ENCODE measurements at places on chromosomes 2 and 18.

DNA sequence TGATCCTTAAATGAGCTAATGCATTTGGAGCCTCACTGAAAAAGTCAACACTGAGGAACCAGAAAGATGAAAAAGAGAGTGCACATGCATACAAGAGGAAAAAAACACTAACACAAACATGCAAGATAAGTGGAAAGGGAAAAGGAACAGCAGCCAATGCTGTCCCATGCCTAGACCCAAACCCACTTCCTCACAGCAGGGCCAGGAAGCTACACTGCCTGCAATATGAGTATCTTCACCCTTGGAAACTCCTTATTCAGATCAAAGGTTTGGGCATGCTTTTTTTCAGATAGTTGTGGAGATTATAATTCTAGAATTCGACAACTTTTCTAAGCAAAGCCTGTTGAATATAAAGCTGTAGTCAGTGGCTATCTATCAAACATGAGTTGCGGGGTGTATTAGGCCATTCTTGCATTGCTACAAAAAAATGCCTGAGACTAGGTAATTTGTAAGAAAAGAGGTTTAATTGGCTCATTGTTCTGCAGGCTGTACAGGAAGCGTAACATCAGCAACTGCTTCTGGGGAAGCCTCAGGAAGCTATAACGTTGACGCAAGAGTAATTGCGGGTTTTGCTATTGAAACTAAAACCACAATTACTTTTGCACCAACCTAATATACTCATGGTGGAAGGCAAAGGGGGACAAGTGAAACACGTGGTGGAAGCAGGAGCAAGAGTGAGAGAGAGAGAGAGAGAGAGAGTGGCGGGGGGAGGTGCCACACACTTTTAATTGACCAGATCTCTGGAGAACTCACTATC is 138.2 kb downstream of the MBD2 start:
- DNase-seq, result no peak

GRCh38 chr2:56117764-56118163 is 66.0 kb upstream of the CCDC85A start:
- DNase-seq, result no peak

GRCh38 chr2:238336151-238336550 is 15.8 kb downstream of the TRAF3IP1 start:
- no peak for DNase-seq

- no peak for DNase-seq
Observed at GRCh38 chr2:88179228-88179679, 9.1 kb downstream of the THNSL2 start.

GRCh38 chr2:36834731-36835524 is 131.4 kb downstream of the STRN start:
- no peak for DNase-seq

DNA sequence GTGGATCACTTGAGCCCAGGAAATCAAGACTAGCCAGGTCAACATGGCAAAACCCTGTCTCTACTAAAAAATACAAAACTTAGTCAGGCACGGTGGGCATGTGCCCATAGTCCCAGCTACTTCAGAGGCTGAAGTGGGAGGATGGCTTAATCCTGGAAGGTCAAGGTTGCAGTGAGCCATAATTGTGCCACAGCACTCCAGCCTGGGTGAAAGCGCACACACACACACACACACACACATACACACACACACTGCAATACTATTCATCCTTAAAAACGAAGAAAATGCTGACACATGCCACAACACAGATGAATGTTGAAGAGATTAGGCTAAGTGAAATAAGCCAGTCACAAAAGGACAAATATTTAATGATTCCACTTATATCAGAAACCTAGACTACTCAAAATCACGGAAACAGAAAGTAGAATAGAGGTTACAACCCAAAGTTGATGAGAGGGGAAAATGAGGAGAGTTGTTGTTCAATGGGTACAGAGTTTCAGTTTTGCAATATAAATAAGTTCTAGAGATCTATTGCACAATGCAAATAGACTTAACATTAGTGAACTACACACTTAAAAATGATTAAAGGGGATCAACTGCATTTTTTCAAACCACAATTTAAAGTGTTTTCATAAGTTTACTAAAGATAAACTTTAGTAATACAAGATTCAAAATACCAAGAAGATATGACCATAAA is 114.5 kb downstream of the USP34 start:
- DNase-seq, result no peak

- DNase-seq, result no peak
Observed at GRCh38 chr18:2425426-2426317, 145.6 kb downstream of the METTL4 start.

GRCh38 chr2:233915128-233915527 is 2.0 kb upstream of the TRPM8 start:
- no peak for DNase-seq

- no peak for DNase-seq
Observed at GRCh38 chr2:112194482-112194881, 56.3 kb downstream of the FBLN7 start.

GRCh38 chr2:239596253-239596652 is 195.4 kb upstream of the HDAC4 start:
- no peak for DNase-seq

GRCh38 chr2:134137182-134137611 is 116.7 kb upstream of the MGAT5 start:
- DNase-seq, result no peak

- no peak for DNase-seq
Observed at GRCh38 chr2:113376913-113377445, 60.5 kb upstream of the ZNG1B start.

GRCh38 chr2:70513738-70514137 is 39.9 kb downstream of the TGFA start:
- no peak for DNase-seq

DNA sequence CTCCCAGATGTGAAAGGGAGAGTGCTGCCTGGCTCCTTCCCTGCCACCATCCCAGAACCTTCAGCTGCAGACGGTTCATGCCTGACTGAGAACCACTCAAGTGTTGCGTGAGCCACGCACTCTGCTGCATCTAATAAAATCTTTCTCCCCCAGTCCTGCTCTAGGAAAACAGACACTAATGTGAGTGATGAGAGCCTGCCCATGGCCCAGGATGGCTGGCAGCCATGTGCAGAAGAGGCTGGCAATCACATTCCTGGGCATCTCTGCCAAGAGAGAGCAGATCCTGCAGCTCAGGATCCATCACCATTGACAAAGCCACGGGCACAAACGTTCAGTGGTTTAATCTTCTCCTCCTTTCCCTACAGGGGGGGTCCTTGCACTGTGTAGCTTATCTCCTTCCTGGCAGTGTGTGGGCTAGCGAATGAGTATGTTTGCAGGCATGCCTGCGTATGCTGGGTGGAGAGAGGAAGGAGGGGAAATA is 477.5 kb downstream of the SLC4A3 start:
- DNase-seq, result no peak

- no peak for DNase-seq
Observed at GRCh38 chr2:182144776-182145165, 159.1 kb downstream of the PPP1R1C start.

GRCh38 chr2:18132697-18133096 is 254.2 kb downstream of the KCNS3 start:
- no peak for DNase-seq

DNA sequence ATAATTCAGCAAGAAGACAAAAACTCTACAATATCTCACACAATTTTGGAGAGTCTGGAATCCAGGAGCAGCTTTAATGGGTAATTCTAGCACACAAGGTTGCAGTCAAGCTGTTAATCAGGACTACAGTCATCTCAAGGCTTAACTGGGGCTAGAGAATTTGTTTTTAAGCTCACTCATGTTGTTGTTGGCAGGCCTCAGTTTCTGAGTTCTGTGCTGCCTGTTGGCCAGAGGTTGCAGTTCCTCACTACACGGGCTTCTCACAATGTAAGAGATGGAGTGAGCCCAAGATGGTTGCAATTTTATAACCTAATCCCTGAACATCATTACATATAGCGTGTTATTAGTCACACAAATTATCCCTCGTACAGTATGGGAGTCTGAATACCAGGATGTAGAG is 50.6 kb upstream of the TMEFF2 start:
- no peak for DNase-seq

DNA sequence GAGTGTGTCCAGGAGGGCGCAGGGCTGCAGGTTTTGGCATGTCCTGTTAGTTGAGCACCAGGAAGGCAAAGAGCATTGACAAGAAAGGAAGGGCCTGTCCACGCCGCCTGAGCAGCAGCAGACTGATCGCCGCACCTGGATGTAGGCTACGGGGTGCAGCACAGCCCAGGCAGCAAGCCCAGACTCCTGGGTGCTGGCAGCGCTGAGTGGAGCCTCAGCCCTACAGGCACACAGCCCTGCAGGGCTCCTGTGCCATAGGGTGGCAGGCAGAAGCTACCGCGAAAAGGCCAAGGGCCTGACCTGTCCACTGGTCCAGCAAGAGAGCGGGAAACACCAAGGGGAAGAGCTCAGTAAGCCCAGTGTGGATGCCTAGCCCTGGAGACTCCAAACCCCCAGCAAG is 198.0 kb downstream of the HDAC4 start:
- DNase-seq, result no peak

- peak; percentile 20 for DNase-seq
Observed at GRCh38 chr2:219218217-219218731, 484 bp downstream of the ABCB6 start.

- DNase-seq, result no peak
Observed at GRCh38 chr2:72205504-72205881, 57.8 kb upstream of the CYP26B1 start.

DNA sequence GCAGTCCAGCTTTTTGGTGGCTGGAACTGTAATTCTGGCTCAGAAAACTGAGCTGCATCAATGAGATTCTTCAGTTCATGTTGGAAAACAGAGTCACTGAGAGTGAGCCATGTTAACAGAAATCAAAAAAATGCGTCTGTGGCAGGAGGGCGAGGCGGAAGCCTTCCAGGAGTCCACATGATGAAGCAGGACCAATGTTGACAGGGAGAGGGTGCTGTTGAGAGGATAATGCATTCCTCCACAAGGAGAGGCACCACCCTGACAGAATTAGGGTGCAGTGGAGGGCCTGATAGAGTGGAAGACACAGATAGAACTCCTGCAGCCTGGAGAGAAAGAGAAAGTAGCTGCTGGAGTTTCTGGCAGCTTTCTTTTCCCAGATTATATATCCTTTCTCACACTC is 111.5 kb downstream of the MGAT5 start:
- DNase-seq, result no peak

DNA sequence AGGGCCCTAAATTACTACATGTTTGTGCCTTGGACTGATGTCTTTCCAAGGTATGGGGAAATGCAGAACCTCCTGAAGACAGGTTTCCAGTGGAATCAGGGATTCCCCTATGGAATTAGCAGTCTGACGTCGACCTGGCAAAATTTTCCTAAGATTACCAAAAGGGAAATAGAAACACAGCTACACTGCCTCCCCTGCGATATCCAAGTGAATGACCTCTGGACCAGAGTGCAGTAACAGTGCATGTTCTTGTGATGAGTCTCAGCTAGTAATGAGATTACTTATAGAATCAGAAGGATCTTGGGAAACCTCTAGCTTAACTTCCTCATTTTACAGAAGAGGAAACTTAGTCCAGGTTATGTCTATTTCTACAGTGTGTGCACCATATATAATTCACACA is 21.3 kb upstream of the CHST9 start:
- no peak for DNase-seq

GRCh38 chr2:190327867-190328572 is 8.4 kb upstream of the HIBCH start:
- no peak for DNase-seq

DNA sequence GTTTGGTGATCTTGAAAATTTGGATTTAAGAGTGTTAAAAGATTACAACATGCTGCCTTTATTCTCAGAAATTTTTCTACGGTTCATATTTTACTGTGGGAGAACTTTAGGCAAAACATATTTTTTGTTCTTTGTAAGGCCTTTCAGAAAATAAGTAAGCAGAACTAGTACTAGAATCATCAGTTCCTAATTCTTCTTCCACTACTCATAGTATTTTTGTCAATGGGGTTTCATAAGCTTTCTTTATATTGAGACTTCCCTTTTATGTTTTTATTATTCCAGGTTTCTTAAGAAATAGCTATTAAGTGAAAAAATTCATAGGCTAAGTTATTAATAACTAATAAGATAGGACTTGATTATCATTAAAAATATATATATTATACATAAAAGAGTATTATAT is 12.4 kb downstream of the UGGT1 start:
- DNase-seq, result no peak

- no peak for DNase-seq
Observed at GRCh38 chr2:191714925-191715324, 37.0 kb downstream of the NABP1 start.

DNA sequence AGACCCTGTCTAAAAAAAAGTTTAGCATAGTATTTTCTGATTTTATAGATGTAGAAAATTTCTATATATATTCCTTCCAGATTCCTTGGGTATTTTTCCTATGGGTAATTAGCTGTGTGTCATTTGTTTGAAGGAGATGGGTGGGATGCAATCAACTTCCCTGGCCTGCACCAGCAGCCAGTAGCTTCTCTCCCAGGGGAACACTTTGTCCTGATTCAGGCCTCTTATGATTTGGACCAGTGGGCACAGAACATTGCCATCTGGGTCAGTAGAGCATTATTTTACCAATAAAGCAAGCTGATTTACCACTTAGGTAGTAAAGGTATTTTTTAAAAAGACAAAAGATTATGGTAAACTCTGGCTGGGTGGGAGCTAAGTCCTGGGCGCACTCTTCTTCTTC is 26.9 kb downstream of the UBE2F start:
- no peak for DNase-seq

GRCh38 chr2:152330235-152330866 is 4.6 kb upstream of the FMNL2 start:
- no peak for DNase-seq

GRCh38 chr2:220704081-220704480 is 868.0 kb downstream of the EPHA4 start:
- DNase-seq, result no peak

- no peak for DNase-seq
Observed at GRCh38 chr2:99481941-99482340, 7.9 kb downstream of the REV1 start.

- no peak for DNase-seq
Observed at GRCh38 chr18:49016648-49017539, 66.1 kb upstream of the SMAD7 start.

- no peak for DNase-seq
Observed at GRCh38 chr2:185144159-185144919, 546.0 kb downstream of the ZNF804A start.

DNA sequence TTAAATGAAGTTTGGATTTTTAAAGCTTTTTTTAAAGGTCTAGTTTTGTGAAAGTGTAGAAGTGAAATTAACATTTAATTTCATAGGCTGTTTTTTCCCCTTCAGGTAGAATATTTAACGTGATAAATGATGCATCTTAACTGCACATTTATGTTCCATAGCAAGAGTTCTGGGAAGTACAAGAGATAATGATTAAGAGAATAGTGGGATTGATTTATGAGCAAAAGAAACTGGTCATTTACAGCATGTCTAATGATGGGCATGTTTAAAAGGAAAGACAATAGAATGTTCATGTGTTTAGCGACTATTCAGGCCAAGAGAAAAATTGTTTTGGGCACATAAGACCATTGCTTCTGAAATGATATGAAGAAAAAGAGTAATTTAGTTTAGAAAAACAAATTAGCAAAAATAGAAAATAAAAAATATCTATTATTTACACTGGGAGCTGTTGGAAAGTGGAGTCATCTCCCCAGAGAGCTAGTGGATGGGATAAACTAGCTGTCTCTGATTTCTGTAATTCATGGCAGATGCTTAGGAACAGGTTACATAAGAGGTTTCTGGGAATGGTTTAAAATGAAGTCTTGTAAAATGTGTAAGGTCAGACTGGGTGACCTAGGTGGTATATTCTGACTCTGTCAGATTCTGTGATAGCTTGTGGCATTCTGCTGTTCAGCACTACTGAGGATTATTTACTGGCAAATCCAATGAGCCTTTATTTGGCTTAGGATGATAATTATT is 60.7 kb downstream of the WDR7 start:
- DNase-seq, result no peak

GRCh38 chr2:152055366-152056108 is 43.3 kb downstream of the CACNB4 start:
- no peak for DNase-seq

Data from stimulated activated CD4-positive, alpha-beta T cell treated with anti-CD3 and anti-CD28 coated beads, Interleukin-2, amount 100 ng/mL, for 24 hours (primary cell).